ENCODE measurements at places on chromosomes 5 and 9. TPM values are rescaled to one million over a fixed set of nuclear protein-coding genes. Genes with fewer than 3 reads are reported as not detected.

Gene ABLIM3
- total RNA-seq, result 13.1 TPM

Gene CACNA1B
- total RNA-seq, result 8.6 TPM

Gene SLC45A2
- 6.4 TPM for total RNA-seq

Gene GRXCR2
- total RNA-seq, result not detected

Gene STRBP
- 63.0 TPM for total RNA-seq

Gene BTNL9
- 4.7 TPM for total RNA-seq

Gene MEIKIN
- 0.55 TPM for total RNA-seq

Gene TAF11L10
- not detected for total RNA-seq

Gene GPR150
- total RNA-seq, result not detected

Gene C9
- total RNA-seq, result not detected

Gene OR1Q1
- not detected for total RNA-seq

Gene DHX29
- total RNA-seq, result 50.7 TPM

Gene IFNA13
- total RNA-seq, result not detected

Gene ISL1
- 29.4 TPM for total RNA-seq

Gene BTNL3
- total RNA-seq, result not detected

Gene SOX30
- total RNA-seq, result 0.16 TPM

Gene SLC25A2
- not detected for total RNA-seq

Gene ACSL6
- total RNA-seq, result 73.4 TPM

Gene GDF9
- 1.1 TPM for total RNA-seq

Gene PRRC2B
- total RNA-seq, result 230 TPM

Gene ACTBL2
- total RNA-seq, result not detected

Gene GLRA1
- 1.4 TPM for total RNA-seq

Gene FCN1
- total RNA-seq, result 4.9 TPM

Gene THBS4
- 217 TPM for total RNA-seq

Measured in camera-type eye (tissue), 1 donor.